AG04449 (cell line): ENCODE measurements at places on chromosomes 3 and 15.

- DNase-seq = no peak
Measured at GRCh38 chr15:42918047-42918446, 2.5 kb downstream of the TTBK2 start.

GRCh38 chr3:61414456-61414855 is 146.9 kb upstream of the PTPRG start:
- no peak for DNase-seq

- no peak for DNase-seq
Measured at GRCh38 chr3:90253131-90253530, 1145.7 kb downstream of the EPHA3 start.

GRCh38 chr15:56816781-56817180 is 83.5 kb upstream of the ZNF280D start:
- no peak for DNase-seq

DNA sequence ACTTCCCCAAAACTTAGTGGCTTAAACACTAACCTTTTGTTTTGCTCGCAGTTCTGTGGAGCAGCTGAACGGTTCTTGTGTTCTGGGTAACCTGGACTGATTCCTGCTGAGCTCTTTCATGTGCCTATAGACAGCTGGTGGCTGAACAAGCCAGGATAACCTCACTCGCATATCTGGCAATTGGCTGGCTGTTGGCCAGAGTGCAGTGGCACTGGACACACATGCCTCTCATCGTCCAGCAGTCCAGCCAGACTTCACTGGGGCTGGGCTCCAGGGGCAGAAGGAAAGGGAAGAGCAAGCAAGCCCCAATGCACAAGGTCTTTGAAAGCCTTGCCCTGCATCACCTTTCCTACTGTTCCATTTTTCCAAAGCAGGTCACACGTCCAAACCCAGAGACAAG is 53.6 kb upstream of the GATA2 start:
- DNase-seq = no peak

DNA sequence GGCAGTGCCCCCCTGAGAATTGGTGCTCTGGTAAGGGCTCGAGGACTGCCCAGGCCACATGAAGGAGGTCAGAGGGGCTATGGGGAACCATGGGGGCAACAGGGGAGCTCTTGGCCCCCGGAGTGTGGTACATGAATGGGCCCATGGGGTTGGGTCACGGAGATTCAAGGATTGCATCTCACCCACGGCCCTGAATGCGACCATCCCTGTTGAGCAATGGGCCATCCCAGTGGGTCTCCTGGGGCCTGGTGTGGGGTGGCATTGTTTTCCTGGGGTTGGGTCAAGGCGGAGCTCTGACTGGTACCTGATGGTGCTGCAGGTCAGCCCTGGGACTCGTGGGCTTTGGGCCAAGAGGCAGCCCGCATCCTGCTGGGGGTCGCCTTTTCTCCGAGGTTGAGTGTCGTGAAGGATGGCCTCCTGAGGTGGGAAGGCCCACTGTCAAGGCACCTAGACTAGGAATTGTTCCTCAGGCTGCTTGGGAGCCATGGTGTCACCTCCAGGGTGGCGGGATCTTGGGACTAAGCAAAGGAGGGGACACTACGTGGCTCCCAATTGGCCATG is 198.3 kb downstream of the UBE3A start:
- DNase-seq = no peak
